Cortex of kidney (tissue), 1 donor: ENCODE measurements at places on chromosomes 16 and 17.

- no peak for DNase-seq
Observed at GRCh38 chr17:63859257-63859656, 14.2 kb downstream of the CSH2 start.

GRCh38 chr16:2043667-2044451 is 3.8 kb downstream of the NTHL1 start:
- no peak for DNase-seq

GRCh38 chr16:13083681-13084080 is 182.3 kb downstream of the SHISA9 start:
- no peak for DNase-seq

DNA sequence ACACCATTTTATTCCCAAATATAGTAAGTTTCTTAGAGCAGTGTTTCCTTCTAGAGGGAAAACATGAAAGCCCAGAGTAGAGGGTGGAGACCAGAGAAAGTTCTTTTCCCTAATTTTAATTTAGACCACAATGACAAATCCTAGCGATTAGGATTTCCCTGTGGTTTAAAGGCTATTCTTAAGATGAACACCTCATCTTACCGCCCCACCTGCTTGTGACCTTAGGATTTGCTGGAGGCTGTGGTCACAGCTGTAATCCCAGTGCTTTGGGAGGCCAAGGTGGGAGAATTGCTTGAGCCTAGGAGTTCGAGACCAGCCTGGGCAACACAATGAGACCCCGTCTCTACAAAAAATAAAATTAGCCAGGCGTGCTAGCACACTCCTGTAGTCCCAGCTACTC is 51.1 kb downstream of the GPRC5B start:
- DNase-seq, result no peak

- DNase-seq, result no peak
Observed at GRCh38 chr16:66874079-66874775, 6.1 kb upstream of the PDP2 start.

DNA sequence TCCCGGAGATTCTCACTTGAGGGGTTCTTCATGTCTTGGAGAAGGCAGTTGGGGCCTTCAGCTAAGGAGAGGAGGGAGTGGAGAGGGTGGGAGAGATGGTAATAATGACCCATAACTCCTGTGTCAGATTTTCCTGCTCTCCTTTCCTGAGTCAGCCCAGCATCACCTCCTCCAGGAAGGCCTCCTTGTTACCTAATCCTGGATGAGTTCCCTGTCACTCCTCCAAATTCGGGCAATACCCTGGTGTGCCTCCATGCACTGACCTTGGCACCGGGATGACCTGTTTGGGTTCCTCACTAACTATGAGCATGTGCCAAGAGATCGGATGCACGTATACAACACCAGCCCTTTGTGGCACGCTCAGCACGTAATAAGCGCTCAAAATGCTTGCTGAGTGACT is 38.8 kb downstream of the SDK2 start:
- no peak for DNase-seq

- DNase-seq, result no peak
Observed at GRCh38 chr17:82875407-82875856, 35.6 kb upstream of the ZNF750 start.
